ENCODE measurements at places on chromosomes 13 and 19.
A peak's percentile ranks its signal among the peaks of the same experiment; 100 is the strongest.

DNA sequence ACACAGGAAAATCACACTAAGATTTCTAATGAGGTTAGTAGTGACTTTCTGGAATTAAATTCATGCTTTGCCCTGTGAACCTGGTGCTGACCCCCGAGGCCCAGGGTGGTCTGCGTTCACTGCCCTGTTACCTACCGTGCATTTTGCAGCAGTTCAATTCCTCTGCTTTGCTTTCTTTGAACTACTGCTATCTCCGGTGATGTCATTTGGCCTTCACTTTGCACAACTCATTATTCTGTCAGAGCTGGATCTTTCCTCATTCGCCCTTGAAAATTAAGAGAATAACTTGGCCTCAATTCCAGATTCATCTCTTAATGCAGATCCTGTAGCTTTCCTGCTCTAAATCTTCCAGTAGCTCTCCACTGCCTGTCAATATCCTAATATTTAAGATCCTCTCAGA is 8.8 kb upstream of the LRRC63 start:
- DNase-seq: no peak

DNA sequence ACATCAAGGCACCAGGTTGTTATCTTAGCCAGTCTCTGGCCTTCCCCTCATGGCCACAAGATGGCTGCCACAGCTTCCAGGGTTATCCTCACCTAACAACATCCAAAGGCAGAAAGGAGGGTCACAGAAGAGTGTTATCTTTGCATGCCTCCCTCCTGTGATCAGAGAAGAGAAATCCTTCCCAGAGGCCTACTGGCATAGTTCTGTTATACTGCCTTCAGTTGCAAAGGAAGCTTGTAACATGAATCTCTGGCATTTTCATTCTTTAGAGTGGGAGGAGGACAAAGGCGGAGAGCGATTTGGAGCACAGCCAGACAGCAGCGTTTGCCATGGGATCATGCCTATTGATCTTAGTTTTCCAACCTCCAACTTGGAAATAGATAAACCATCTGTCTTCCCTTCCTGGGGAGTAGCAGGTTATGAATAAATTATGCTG is 135.7 kb downstream of the DNAJC15 start:
- no peak for DNase-seq

- no peak for DNase-seq
Observed at GRCh38 chr19:8028951-8029491, 23.5 kb upstream of the CCL25 start.

GRCh38 chr13:76879203-76879882 is 6.9 kb downstream of the KCTD12 start:
- peak; percentile 9 for DNase-seq

DNA sequence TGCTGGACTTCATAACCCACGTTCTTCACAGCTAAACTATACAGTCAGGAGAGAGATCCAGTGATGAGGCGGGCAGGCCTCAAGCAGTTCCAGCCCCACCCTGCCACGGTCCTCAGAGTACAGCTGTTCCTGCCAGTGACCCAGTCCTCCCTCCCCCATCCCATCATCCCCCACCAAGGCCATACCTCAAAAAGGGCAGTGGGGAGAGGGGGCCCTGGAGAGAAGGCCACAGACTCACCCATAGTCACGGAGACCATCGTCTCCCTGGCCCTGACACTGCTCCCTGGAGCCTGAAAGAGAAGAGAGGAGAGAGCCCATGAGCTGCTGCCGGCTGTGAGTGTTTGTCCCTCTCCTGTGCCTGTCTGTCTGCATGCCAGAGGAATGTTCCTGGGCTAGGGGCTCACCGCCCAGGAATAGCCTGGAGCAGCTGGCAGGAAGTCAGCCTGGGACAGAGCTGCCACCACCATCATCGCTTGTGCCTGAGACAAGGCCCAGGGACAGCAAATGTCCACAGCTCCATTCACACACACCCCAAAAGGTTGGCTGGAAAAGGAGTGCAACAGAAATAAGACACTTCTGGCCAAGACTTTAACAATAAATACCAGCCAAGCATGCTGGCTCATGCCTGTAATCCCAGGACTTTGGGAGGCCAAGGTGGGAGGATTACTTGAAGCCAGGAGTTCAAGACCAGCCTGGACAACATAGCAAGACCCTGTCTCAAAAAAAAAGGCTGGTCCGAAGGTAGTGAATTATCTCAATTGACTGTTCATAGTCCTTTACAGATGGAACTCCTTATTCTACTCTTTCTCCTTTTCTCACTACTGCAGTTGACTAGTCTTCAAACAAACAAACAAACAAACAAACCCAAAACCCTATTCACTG is 6.4 kb downstream of the C19orf47 start:
- no peak for DNase-seq

Measured in AG04449 (cell line).